ENCODE measurements at places on chromosomes 4 and X. TPM values are rescaled to one million over a fixed set of nuclear protein-coding genes. Genes with fewer than 3 reads are reported as not detected.

The HSD17B13 gene
- polyA plus RNA-seq, result not detected

The SLC25A31 gene
- polyA plus RNA-seq, result not detected

The ARHGAP6 gene
- 0.08 TPM for polyA plus RNA-seq

The HTN3 gene
- polyA plus RNA-seq, result not detected

- H3K4me3 ChIP-seq, result no peak overlapping the region
- H3K27me3 ChIP-seq, result no peaks in the 10 kb centered on the region
- peak; percentile 11 for DNase-seq
- no peak overlapping the region for H3K27ac ChIP-seq
Observed at GRCh38 chr4:40515037-40515397, 114.6 kb downstream of the RBM47 start.

DNA sequence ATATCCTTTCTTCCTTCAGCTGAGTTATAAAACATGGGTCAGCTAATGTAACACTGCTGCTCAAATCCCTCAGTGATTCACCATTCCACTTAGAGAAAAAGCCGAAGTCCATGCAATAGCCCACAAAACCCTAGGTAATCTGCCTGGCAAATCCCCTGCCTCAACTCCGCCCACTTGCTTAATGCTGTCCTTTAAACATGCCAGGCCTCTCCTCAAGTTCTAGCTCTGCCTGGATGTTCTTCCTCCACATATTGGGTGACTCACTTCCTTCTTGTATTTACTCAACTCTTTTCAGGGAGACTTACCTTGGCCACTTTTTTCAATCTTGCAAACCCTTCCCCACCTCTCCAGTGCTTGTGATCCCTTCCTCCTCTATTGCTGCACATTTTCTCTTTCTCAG lies 89.8 kb downstream of the EMCN start:
- H3K27ac ChIP-seq, result no peak overlapping the region
- H3K4me3 ChIP-seq, result no peak overlapping the region
- H3K4me1 ChIP-seq, result peaks cover 9% of the 10 kb centered on the region
- no peaks in the 10 kb centered on the region for H3K27me3 ChIP-seq
- peak; percentile 62 for DNase-seq
- H3K36me3 ChIP-seq, result no peaks in the 10 kb centered on the region

- H3K27me3 ChIP-seq, result no peaks in the 10 kb centered on the region
- H3K4me3 ChIP-seq, result no peak overlapping the region
- no peaks in the 10 kb centered on the region for H3K36me3 ChIP-seq
- no peak overlapping the region for H3K27ac ChIP-seq
Observed at GRCh38 chr4:25788703-25789238, 74.0 kb downstream of the SEL1L3 start.

DNA sequence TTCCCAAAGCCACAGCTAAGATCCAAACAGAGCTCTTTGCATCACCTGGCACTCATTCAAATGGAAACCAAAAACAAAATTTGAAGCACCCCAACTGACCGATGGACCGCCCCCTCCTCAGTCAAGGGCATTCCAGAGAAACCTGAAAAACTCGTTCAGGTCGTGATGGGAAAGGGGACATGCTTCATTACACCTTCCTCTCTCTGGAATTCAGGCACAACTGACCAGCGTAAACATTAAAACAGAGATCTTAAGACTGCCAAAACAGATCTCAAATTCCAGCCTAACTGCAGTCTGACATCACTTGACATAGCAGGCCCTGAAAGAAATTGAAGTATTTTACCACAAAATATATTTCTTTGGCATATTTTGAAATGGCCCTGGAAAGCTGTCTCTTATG lies 28.5 kb downstream of the PTTG2 start:
- H3K27ac ChIP-seq, result no peak overlapping the region
- H3K36me3 ChIP-seq, result no peaks in the 10 kb centered on the region
- no peaks in the 10 kb centered on the region for H3K27me3 ChIP-seq
- no peak overlapping the region for H3K4me3 ChIP-seq
- H3K4me1 ChIP-seq, result no peaks in the 10 kb centered on the region

- no peak for DNase-seq
- H3K4me3 ChIP-seq, result no peak overlapping the region
- no peak overlapping the region for H3K27ac ChIP-seq
Observed at GRCh38 chr4:45345558-45345957, 619.2 kb upstream of the GNPDA2 start.

DNA sequence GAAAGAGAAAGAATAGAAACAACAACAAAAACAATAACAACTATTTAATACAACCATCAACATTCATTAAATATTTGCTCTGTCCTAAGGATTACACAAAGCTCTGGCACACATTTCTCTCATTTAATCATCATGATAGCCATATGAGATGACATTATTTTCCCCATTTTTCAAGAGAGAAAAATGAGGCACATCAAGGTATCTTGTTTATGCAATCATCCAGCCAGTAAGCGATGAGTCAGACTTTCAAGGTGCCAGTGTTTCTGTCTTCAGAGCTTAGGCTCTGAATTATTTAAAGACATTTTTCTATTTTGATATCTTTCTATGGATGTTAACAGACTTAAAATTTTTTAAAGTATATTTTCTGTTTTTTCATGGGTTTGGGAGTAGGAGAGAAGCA lies 541.8 kb upstream of the SMIM31 start:
- no peaks in the 10 kb centered on the region for H3K36me3 ChIP-seq
- DNase-seq, result peak; percentile 7
- no peak overlapping the region for H3K27ac ChIP-seq
- H3K27me3 ChIP-seq, result no peaks in the 10 kb centered on the region
- H3K4me3 ChIP-seq, result no peak overlapping the region
- no peaks in the 10 kb centered on the region for H3K4me1 ChIP-seq

- DNase-seq, result no peak
- H3K36me3 ChIP-seq, result no peaks in the 10 kb centered on the region
- H3K27ac ChIP-seq, result no peak overlapping the region
- H3K4me1 ChIP-seq, result no peaks in the 10 kb centered on the region
- no peaks in the 10 kb centered on the region for H3K27me3 ChIP-seq
Observed at GRCh38 chr4:1973661-1974060, 35.1 kb downstream of the NELFA start.

DNA sequence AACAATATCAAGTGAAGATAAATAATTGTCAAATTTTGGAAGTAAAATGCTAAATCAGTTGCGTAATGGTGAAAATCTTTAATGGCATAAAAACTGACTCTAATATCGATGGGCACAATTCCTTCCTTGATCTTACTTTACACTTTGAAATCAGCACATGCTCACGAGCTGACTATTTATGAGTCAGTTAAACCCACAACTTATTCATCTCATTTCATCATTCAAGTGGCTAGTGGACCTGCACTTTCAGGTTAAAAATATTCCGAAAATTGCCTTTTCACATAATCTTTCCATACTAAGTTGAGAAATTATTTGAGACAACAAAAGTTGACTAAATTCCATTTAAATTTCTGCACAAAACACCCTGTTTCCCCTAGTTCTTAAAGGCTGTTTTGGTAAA lies 582.1 kb upstream of the TENM3 start:
- no peaks in the 10 kb centered on the region for H3K36me3 ChIP-seq
- no peak overlapping the region for H3K4me3 ChIP-seq
- DNase-seq, result peak; percentile 56
- H3K27me3 ChIP-seq, result no peaks in the 10 kb centered on the region

DNA sequence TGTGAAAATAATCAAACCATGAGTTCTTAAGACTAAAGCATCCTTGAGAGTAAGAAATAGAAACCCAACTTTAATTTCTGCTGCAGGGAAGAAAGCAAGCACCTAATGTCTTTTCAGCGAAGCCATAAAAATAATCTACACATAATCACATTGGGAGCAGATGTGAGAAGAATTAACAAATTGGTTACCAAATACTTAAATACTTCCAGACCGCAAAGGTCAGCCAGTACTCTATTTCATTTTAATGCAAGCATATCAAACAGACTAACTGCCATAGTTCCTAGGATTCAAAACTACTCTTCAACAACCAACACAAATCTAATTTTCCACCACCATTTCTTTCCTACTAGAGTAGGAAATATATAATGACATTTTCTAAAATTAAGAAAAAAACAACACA lies 144.8 kb upstream of the SLIT2 start:
- no peak overlapping the region for H3K27ac ChIP-seq
- no peak overlapping the region for H3K4me3 ChIP-seq
- H3K4me1 ChIP-seq, result no peaks in the 10 kb centered on the region
- peak; percentile 2 for DNase-seq

DNA sequence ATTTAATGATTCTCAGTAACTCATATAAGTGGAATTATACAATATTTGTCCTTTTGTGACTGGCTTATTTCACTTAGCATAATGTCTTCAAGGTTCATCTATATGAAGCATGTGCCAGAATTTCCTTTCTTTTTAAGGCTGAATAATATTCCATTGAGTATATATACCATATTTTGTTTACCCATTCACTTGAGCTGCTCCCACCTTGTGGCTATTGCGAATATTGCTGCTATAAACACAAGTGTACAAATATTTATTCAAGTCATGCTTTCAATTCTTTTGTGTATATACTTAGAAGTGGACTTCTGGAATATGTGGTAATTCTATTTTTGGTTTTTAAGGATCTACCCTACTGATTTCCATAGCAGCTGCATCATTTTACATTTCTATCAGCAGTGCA lies 219.1 kb downstream of the MID1 start:
- H3K27me3 ChIP-seq, result no peaks in the 10 kb centered on the region
- H3K4me3 ChIP-seq, result no peak overlapping the region
- no peaks in the 10 kb centered on the region for H3K4me1 ChIP-seq
- DNase-seq, result no peak

- H3K4me1 ChIP-seq, result no peaks in the 10 kb centered on the region
- H3K4me3 ChIP-seq, result no peak overlapping the region
- H3K36me3 ChIP-seq, result no peaks in the 10 kb centered on the region
- no peak overlapping the region for H3K27ac ChIP-seq
- no peak for DNase-seq
- no peaks in the 10 kb centered on the region for H3K27me3 ChIP-seq
Observed at GRCh38 chrX:49161632-49162031, 926 bp upstream of the MAGIX start.

DNA sequence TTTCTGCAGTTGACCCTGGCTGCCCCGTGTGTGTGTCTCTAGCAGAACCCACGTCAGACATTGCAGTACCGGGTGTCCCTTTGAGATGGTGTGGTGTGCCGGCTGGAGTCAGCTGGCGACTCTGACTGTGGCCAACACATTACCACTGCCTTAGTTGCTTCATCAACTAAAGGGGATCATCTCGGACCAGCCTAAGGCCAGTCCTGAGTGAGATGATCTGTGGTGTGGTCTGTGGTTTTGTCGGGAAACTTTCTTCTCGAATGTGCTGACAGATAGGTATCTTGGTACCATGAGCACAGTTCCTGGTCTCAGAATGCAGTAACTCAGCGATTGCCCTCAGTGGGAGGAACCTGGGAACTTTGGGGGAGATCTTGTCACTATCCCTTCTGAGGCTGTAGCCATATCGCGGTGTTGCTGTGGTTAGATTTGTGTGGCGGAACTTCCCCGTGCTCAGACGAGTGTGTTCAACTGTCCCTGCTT lies 15.8 kb downstream of the TBC1D14 start:
- no peaks in the 10 kb centered on the region for H3K36me3 ChIP-seq
- H3K4me3 ChIP-seq, result no peak overlapping the region
- no peak overlapping the region for H3K27ac ChIP-seq
- H3K4me1 ChIP-seq, result no peaks in the 10 kb centered on the region
